ENCODE measurements at places on chromosomes 16 and 17. TPM values are rescaled to one million over a fixed set of nuclear protein-coding genes. Genes with fewer than 3 reads are reported as not detected.
A peak's percentile ranks its signal among the peaks of the same experiment; 100 is the strongest.

HOXB5 gene
- total RNA-seq: not detected

GP1BA gene
- total RNA-seq: not detected

FAM20A gene
- not detected for total RNA-seq

GRCh38 chr17:55190748-55191147 is 74.0 kb upstream of the HLF start:
- no peaks in the 10 kb centered on the region for H3K4me1 ChIP-seq
- H3K4me3 ChIP-seq: no peak overlapping the region
- H3K36me3 ChIP-seq: no peaks in the 10 kb centered on the region
- DNase-seq: no peak
- no peak overlapping the region for H3K27ac ChIP-seq

DNA sequence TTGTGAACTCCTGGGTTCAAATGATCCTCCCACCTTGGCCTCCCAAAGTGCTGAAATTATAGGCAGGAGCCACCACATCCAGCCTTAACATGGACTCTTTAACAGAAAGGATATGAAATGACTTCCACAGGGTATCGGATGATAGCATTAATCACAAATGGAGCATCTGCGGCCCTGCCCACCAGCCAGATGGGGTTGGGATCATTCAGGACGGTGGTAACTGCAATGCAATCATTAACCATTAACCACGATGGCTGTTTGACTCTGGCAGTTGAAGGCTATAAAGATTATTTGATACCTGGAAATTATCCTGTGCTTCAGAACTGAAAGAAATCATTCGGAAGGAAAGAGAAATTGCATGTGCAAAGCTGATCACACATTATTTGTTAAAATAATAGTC is 5.3 kb upstream of the CHST5 start:
- no peaks in the 10 kb centered on the region for H3K4me1 ChIP-seq
- DNase-seq: no peak
- no peak overlapping the region for H3K4me3 ChIP-seq
- H3K27ac ChIP-seq: no peak overlapping the region
- no peaks in the 10 kb centered on the region for H3K36me3 ChIP-seq

GRCh38 chr17:11986942-11987329 is 10.3 kb downstream of the ZNF18 start:
- no peak overlapping the region for H3K4me3 ChIP-seq
- DNase-seq: peak; percentile 39
- peaks cover 8% of the 10 kb centered on the region for H3K36me3 ChIP-seq
- no peaks in the 10 kb centered on the region for H3K27me3 ChIP-seq
- H3K27ac ChIP-seq: no peak overlapping the region

DNA sequence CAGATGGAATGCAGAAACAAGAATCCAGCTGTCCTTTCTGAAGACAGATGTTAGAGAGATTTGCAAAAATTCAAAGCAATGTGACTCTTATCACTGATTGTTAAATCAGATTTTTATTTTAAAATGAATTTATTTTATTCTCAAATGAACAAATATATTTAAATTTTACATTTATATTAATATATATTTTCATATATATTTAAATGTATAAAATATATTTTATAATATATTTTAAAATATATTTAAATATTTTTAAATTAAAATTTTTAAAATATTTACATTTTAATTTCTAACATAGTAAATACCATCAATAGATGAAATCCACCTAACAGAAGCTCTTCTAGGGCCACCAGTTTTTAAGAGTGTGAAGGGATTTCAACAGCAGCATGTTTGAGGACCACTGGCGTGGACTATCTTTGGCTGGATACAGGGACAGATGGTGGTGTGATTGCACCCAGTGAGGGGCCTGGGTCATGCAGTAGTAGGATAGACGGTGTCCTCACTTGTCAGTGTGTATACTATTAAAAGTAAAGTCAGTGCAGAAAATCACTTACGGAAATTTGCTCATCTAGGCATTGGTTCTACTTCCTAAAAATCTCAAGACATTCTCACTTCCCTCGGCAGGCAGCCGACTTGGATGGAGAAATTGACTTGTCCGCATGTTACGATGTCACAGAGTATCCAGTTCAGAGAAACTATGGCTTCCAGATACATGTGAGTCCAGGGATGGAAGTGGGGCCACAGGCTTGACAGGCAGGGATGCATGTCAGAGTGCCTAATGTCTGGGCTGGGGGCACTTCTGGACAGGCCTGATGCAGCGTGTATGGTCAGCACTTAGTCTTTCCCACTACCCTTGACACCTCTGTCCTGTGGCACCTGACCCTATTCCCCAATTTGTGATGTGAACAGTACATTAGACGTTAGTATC is 56.3 kb downstream of the PLD6 start:
- H3K4me3 ChIP-seq: no peak overlapping the region
- H3K27ac ChIP-seq: peak overlapping the region; percentile 43
- peaks cover 48% of the 10 kb centered on the region for H3K36me3 ChIP-seq
- peaks cover 5% of the 10 kb centered on the region for H3K27me3 ChIP-seq
- H3K4me1 ChIP-seq: peaks cover 69% of the 10 kb centered on the region

Measured in HFFc6 (cell line).